ENCODE measurements at places on chromosomes 16 and 17. TPM values are rescaled to one million over a fixed set of nuclear protein-coding genes. Genes with fewer than 3 reads are reported as not detected.

- DNase-seq = peak; percentile 21
Measured at GRCh38 chr17:17110520-17110919, 68.3 kb downstream of the MPRIP start.

DNA sequence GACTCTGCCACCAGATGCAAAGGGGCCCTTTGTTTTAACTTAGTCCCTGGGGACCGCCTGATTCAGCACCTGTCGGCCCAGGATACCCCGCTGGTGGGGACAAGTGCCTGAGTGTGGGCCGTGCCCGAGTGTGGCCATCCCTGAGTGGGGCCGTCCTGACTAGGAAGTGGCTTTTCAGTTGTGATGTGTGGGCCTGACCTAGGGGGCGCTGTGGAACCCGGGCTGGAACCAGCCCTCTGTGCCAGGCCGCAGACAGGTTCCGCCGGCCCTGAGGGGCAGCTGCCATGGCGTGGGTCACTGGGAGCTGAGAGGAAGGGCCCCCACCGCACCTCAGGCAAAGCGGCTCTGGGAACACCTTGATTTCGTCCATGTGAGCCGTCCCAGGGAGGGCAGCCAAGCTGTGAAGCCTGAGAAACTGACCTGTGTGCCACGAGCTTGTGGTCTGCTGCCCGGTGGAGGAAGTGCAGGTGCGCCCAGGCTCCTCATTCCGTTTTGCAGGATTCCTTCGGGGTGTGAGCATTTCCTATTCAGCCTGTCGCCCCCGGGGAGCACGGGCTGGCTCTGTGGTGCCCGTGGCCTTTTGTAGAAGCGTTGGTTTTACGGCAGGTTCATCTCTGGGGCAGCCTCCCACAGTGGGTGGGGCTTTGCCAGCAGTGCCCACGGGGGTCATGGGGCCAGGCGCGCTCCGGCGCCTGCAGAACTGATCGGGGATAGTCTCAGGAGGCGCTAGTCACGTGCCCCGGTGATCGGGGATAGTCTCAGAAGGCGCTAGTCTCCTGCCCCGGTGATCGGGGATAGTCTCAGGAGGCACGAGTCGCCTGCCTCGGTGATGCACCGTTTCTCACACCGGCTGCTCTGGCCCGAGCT is 5.3 kb downstream of the RPL13 start:
- DNase-seq = no peak

DNA sequence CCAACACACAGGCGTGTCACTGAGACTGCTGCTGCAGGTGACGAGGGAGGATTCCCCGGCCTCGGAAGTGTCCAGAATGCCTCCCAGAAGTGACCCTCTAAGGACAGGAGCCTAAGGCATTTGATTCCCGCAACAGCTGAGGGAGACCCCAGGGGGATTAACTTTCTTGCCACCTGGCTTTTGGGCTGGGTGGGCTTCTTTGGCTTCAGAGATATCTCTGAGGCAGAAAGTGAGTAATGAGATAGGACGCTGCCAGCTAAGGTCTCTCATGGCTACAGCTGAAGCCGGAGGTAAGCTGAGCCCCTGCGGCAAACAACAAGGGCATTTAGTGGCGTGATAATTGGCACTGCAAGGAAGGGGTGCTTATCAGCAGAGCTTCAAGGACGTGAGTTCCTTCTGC is 17.0 kb downstream of the DRC3 start:
- no peak for DNase-seq

- no peak for DNase-seq
Measured at GRCh38 chr17:50649042-50649908, 14.6 kb downstream of the ABCC3 start.

GRCh38 chr17:33750943-33751701 is 458.0 kb upstream of the ASIC2 start:
- DNase-seq = no peak

DNA sequence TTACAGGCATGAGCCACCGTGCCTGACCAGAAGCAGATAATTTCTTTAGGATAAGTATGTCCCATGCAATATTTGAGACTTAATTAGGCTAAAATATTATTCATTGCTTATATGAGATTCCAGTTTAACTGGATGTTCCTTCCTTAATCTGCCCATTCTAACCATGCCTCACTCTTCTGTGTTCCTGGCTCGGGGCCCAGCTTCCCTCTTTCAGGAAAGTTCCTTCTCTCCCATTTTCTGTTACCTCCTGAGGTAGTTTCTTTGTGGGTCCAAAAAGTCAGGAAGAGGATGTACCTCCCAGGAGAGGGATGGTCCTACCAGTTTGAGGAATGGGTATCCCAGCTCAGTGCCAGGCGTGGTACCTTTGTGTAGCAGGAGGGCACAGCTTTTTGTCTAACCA is 23.3 kb downstream of the UNK start:
- peak; percentile 6 for DNase-seq

Gene AIPL1
- total RNA-seq = not detected

Gene PLXDC1
- 11.1 TPM for total RNA-seq

DNA sequence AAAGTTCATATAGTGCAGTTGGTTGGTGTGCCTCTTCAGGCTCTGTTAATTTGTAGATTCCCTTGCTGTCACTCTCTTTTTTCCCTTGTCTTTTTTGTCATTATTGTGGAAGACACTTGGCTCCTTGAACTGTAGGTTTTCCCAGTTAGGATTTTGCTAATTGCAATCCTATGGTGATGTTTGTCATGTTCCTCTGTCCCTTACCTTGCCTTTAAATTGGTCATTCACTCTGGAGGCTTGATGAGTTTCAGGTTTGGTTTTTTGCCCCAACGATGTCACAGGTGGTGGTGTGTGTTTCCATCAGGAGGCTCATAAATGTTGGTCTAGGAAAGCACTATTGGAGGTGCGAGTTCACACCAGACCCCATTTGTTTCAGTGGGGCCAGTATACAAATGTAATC is 383.7 kb downstream of the SNX29 start:
- DNase-seq = no peak

DNA sequence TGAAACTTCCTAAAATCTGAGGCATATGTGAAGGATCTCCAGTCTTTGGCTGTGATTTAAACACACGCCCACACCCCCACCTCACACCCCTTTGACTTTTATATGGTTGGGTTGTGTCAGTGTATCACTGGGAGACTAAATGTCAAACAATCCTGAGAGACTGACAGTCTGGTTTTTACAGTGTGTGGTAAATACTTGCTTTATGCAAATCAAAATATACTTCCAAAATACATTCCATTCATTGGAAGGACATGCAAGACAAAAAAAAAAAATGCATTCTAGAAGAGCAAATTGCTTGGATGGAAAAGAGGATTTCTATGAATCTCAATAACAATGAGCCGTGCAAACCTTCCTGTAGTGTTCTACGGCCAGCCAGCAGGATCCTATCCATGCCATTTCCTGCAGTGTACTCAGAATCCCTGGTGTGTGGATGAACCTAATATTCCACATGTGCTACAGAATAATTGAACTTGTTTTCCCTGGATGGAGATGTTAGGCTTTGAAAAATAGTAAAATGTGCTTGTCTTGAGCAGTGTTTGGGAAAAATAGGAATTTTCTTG is 602.1 kb upstream of the GOT2 start:
- DNase-seq = no peak

DNA sequence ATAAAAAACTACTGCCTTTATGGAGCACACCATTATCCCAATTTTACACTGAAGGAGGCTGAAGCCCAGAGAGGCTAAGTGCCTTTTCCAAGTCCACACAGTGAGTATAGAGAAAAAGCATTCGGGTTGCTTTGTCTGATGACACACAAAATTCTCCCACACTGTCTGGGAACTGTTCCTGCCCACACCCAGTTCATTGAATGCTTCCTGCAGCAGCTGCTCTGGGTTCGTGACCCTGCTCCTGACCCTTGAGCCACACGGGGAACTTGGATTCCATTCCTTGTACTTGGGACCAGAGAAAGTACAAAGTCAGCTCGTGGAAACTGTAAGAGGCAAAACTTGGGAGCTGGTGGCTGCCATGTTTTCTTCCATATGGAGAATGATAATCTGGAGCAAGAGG is 57.9 kb downstream of the AKAP1 start:
- no peak for DNase-seq

DNA sequence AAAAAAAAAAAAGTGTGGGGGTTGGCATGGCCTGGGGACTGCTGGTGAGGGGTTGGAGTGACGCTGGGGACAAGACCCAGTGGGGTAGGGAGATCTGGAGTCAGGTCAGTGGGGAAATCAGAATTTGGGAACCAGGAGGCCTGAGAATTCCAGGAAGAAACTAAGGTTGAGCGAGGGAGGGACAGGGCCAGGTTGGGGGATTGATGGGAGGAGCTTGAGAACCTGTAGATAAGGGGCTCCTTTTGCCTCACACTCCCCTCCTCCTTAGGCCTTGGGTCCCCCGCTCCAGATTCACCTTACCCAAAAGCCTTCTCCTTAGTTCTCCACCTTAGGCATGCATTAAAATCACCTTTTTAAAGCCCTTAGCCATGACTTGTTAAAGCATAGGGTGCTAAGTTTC is 8.3 kb upstream of the PYDC1 start:
- DNase-seq = no peak

- DNase-seq = no peak
Measured at GRCh38 chr16:89404561-89404960, 85.8 kb downstream of the ANKRD11 start.

- no peak for DNase-seq
Measured at GRCh38 chr17:79007504-79008381, 1.8 kb downstream of the CANT1 start.

- no peak for DNase-seq
Measured at GRCh38 chr16:17038415-17038814, 432.3 kb downstream of the XYLT1 start.

GRCh38 chr17:65698381-65699061 is 137.1 kb upstream of the AXIN2 start:
- no peak for DNase-seq

Gene CCL16
- total RNA-seq = not detected

Gene CACNG3
- not detected for total RNA-seq

Gene TM4SF5
- not detected for total RNA-seq

Gene PALB2
- total RNA-seq = 8.4 TPM

- no peak for DNase-seq
Measured at GRCh38 chr17:42240201-42240600, 36.0 kb downstream of the STAT5B start.

DNA sequence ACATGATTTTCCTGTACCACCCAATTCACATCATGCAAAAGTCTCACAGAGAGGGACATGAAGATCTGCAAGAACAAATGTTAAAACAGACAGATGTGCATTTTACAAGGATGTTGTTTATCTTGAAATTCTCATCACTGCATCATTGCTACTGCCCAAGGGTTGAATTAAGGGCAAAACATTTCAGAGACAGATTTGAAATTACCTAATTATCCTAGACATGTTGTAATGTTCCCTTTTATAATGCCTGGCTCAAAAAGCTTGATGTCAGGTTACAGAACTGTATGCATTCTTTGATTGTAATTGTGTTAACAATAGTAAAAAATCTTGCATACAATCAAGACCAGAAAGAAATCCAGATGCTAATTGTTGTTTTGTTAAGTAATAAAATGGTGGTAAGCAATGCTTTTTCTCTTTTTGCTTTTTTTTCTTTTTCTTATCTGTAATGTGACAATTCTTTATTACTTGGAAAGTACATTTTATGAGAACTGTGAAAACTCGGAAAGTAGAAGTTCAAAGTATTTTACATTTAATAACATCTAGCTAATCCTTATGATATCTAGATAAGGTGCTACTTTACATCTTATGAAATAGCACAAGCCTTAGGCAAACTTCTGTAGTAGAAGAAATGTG is 3.6 kb upstream of the DUSP14 start:
- DNase-seq = no peak

DNA sequence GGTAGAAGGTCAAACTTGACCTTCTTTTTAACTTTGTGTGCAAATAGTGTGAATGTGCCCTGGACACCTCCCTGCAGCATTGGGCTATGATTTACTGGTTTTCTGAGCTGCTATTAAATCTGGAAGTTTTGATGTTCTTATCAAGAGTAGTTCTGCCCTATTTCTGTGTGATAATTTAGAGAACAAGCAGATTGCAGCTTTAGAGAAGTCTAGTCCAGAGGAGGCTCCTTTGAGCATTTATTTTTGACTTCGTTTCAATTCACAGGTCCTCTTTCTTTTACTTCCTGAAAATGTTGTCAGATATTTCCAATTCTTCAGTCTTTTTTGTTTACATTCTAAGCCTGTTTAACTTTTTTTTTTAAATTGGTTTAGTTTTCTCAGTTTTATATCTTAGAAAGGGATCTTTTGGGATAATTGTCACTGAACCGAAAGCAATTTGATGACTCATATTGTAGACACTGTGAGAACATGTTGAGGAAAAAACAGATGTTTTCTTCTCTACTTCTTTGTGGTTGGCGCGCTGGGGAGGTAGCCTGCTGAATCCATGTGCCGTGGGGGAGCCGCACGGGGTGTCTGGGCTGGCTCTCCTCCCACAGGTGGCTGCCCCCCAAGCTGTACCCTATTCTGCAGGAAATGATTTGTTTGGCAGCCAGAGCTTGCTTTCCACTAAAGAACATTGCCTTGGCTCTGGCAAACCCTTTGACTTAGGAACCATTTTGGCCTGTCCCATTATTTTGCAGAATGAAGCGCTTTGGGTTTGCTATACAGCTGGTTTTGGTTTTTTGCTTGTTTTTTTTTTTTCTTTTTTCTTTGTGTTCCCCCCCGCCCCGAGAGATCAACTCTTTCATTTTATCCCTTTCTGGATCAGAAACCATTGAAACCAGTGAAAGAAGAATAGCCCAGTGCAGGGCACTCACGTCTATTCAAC is 53.4 kb downstream of the MFSD11 start:
- DNase-seq = no peak

GRCh38 chr17:74773871-74774286 is 2.3 kb downstream of the NAT9 start:
- no peak for DNase-seq

Gene PLCD3
- total RNA-seq = 123 TPM

Gene ADAP2
- 1.3 TPM for total RNA-seq

Gene POLR2C
- 44.8 TPM for total RNA-seq

Gene GRAPL
- not detected for total RNA-seq
